Stimulated activated CD8-positive, alpha-beta memory T cell treated with anti-CD3 and anti-CD28 coated beads, Interleukin-4, amount 100 ng/mL, for 4 hours (primary cell): ENCODE measurements at places on chromosomes 11 and 22.

- no peak for DNase-seq
Measured at GRCh38 chr22:50399751-50400331, 56.7 kb downstream of the PPP6R2 start.

DNA sequence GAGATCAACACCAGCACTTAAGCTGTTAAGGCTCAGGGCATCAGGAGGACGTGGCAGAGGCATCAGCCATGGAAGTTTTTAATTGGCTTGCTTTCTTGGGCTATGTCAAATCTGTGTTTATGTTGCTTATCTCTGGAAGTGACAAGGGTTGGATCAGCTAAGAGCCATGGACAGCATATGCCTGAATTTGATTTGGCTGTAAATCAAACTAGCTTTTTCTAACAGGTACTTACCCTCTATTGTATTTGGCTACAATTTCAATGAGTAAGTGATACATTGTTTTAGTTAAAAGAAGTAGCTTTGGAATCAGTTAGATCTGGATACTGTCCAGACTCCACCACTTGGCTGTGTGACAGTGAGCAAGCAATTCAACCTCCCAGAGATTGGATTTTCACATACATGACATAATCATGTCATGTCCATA is 936.6 kb downstream of the OPCML start:
- DNase-seq = no peak

DNA sequence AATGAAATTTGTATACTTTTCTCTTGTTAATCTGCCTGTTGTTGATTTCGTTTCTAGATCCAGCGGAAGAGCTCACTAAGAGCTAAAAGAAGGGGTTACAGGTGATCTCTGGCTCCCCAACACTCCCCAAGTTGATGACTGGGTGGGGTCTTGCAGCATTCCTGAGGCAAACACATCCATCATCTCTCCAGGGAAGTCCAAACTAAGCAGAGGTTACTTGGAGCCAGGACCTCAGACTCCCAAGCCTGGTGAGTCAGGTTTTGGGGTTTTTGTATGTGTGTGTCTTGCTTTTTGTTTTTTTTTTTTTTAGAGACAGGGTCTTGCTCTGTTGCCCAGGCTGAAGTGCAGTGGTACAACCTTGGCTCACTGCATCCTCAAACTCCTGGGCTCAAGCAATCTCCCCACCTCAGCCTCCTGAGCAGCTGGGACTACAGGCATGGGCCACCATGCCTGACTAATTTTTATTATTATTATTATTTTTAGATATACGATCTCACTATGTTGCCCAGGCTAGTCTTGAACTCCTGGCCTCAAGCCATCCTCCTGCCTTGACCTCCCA is 11.5 kb upstream of the RPS3 start:
- DNase-seq = no peak

- no peak for DNase-seq
Measured at GRCh38 chr22:46855681-46856080, 93.2 kb downstream of the TBC1D22A start.

DNA sequence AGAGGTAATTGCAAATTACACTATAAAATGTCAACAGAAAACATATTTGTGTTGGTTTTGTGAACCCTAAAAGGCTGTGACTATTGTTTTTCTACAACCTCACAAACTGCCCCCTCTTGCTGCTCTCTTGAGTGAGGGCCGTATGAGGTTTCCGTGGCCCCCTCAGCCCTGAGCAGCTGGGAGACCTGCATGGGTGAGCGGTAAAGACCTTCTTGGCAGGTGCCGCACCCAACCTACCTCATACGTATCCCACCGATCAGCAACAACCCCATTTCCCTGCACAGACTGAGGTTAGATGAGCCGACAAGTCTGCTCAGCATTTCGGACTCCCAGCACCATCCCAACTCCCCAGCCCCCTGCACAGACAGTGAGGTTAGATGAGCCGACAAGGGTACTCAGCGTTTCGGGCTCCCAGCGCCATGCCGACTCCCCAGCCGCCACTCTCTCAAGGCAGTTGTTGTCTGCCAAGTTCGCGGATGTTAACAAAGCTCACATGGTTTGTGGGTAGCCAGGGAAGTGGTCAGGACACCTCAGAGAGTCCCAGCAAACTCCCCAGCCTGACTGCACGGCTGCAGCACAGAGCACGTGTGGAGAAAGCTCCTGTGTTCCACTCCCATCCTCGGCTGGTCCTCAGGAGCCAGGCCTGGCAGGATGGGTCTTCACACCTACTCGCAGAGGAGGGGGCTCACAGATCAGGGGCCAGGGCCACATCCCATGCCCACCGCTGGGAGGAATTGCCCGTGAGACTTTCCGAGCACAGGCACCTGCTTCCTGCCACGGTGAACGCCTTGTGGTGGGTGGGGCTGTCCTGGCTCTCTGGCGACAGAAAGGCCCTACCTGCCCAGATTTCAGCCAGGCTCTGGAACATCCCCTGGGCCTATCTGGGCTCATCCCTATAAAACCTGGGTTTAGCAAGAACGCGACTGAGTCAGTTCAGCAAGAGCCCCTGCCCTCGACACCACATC is 502.9 kb downstream of the BRD1 start:
- no peak for DNase-seq

DNA sequence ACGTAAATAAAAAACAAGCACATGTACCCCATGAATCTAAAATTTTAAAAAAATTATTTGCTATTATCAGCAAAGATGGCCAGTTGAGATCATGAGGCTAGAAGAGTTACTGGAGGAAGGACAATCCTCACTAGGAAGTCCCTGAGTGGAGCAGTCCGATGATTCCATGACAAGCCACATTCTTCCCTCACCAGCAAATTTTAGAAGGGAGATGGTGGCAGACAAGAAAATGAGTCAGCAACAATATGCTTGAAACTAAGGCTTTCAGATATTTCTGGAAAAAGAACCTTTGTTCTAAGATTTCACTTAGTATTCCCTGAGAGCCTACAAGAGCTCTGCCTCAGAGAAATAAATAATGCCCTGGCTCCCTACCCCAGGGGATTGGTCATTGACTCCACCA is 34.9 kb downstream of the P4HA3 start:
- DNase-seq = no peak

- peak; percentile 9 for DNase-seq
Measured at GRCh38 chr11:34105957-34106504, 602 bp downstream of the NAT10 start.

DNA sequence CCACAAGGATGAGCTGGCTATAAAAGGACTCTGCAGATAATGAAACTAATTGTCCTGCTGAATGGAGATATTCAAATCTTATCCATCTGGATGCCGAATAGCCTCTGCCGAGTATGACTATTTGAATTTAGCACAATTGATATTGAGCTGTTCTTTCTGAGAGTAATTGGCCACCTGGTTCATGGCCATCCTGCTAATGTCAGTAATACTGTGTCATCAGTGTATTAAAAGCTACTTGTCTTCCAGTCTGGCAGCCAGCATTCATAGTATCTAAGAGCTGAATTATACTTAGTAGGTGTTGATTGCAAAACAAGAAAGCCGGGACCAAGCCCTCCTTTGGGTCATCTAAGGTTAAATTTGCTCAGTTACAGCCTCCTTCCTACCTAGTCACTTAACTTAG is 310.7 kb upstream of the NCAM1 start:
- no peak for DNase-seq
